ENCODE measurements at places on chromosomes 12 and 14.
A peak's percentile ranks its signal among the peaks of the same experiment; 100 is the strongest.

GRCh38 chr12:130137040-130138018 is 24.9 kb upstream of the FZD10 start:
- no peak for DNase-seq

- no peak for DNase-seq
Observed at GRCh38 chr12:43332977-43333640, 218.9 kb downstream of the ADAMTS20 start.

- DNase-seq = no peak
Observed at GRCh38 chr12:58104351-58104755, 163.0 kb downstream of the ATP23 start.

DNA sequence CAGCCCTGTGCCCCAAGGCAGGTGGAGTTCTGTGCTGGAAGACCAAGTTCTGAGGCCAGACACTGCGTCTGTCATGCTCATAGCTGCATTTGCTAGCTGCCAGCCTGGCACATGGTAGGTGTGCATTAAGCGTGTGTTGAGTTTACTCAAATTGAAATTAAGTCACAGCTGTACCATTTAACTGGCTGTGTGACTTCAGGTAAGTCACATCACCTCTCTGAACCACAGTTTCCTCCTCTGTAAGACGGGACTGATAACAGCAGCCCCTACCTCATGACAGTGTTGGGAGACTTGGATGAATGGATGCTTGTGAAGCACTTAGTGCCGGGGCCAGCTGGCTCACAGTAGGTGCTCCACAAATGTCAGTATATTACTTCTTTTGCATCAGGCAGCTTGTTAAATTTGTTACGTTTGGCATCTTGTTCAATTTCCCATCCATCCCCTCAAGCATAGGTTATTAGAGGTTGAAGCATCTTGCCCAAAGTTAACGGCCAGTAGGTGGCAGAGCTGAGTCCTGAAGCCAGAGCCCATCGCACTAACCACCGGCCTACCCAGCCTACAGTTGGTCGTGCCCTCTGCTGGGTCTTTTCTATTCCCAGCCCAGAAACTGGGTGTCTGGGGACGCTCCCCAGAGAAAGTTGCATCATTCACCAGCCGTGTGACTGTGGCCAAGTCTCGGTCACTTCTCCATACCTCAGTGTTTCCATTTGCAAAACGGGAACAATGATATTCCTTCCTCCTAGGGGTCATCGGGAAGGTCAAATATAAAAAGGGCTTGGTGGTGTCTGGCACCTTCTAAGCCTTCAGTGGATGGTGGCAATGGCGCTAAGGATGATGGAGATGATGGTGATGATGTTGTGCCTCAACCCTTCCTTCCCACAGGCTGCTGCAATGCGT is 4.5 kb downstream of the DAO start:
- DNase-seq = peak; percentile 54

DNA sequence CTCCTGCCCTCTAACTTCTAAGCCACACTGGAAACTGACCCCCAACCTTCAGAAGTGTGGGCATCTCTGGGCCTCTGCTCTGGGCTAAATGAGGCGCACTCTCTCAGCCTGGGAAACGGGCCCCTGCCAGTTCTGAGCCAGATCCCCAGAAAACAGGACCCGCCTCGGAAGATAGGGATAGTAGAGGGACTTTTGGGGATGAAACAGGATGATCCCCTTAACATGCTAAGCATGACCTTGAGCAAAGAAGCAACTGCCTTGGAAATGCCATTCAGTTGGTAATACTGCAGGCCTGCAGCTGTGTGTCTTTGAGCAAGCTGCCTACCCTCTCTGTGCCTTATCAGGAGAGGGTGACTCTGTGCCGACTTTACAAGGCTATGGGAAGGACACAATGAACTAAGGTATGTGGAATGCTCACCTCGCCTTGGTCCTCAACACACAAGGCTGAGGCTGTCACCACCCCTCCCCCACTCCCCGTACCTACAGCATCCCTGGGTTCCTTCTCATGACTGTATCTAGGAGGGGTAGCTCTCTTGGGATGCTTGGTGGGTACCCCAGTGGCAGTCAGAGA is 54.0 kb downstream of the NCOR2 start:
- no peak for DNase-seq

- DNase-seq = no peak
Observed at GRCh38 chr12:44847403-44847802, 28.7 kb downstream of the NELL2 start.

DNA sequence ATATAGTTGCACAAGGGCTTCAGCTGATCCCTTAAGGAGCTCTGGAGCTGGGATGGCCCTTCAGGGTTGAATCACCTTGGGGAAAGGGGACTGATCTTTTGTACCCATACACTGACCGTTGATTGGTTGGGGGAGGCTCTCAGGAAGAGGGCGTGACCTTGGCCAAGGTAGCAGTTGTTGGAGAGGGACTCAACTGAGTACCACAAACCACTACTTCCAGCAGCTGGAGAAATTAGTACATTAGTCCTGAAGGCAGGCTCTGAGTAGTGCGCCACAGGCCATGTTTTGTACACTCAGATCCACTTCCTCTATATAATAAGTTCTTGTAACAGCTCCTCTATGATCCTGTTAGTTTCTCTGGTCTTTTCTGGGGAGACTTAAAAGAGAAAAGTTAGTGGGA is 317.6 kb downstream of the CCDC91 start:
- no peak for DNase-seq

DNA sequence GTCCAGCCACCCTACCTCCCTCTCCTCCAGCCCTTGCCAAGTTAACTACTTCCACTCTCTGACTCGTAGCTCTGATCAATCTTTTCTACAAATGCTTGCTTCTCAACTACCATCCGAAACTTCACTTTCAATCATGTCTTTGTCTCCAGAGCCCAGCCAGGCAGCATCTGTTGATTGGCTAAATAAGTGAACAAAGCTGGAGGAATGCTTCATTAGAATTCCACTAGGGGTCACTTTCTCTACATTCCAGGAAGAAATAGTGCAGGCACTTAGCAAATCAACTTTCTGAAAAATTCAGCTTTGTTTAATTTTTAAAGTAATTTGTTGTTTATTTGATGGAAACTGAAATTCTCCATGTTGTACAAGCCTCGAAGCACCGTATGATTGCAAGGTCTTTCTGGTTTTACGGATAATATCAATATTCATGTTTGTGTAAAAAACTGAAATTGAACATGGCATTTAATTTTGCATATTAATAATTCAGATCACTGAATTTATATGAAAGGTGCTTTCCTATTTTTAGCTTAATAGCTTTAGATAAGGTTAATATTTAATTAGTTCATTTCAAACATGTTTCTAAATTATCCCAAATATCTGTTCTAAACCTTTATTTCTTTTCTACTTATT is 32.4 kb upstream of the HELB start:
- no peak for DNase-seq

- DNase-seq = no peak
Observed at GRCh38 chr14:96225745-96226151, 21.1 kb downstream of the BDKRB2 start.
